ENCODE measurements at places on chromosomes 2 and 18.

DNA sequence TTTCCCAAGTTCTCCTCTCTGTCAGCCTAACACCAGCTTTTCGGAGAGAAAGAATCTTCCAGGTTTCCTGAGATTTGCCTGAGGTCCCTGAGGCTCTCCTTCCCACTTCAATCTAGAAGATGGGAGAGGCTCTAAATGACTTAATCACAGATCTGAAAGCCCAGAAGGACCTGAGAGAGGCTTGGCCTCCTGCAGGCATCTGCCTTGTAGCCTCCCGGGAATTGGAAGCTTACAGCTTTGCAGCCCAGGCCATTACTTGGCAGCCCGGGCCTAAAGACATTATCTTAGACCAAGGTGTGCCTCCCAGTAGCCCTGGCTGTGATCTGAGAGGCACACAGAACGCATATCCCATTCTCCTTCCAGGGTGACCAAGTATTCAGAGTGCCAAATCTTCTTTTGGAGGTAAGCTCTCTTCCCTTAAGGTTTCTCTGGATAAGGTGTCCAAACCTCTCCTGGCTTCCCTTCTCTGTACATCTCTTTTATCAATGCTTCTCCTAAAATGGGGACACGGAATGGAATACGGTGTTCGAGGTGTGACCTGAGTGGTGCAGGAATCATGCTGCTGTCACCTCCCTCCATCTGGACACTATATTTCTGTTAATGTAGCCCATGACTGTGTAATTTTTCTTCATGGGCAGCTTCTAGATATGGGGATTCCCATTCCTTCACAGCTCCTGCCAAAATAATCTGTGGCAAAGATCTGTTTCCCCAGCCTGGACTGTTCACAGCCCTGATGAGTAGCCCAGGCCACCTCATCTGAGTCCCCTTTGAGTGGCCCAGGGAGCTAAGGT lies 16.0 kb downstream of the CTIF start:
- no peak for DNase-seq

GRCh38 chr2:158966312-158966711 lies 2.1 kb upstream of the TANC1 start:
- DNase-seq: no peak

GRCh38 chr18:51363384-51363783 lies 165.9 kb upstream of the MEX3C start:
- no peak for DNase-seq

GRCh38 chr2:19685731-19686130 lies 216.1 kb downstream of the TTC32 start:
- no peak for DNase-seq

DNA sequence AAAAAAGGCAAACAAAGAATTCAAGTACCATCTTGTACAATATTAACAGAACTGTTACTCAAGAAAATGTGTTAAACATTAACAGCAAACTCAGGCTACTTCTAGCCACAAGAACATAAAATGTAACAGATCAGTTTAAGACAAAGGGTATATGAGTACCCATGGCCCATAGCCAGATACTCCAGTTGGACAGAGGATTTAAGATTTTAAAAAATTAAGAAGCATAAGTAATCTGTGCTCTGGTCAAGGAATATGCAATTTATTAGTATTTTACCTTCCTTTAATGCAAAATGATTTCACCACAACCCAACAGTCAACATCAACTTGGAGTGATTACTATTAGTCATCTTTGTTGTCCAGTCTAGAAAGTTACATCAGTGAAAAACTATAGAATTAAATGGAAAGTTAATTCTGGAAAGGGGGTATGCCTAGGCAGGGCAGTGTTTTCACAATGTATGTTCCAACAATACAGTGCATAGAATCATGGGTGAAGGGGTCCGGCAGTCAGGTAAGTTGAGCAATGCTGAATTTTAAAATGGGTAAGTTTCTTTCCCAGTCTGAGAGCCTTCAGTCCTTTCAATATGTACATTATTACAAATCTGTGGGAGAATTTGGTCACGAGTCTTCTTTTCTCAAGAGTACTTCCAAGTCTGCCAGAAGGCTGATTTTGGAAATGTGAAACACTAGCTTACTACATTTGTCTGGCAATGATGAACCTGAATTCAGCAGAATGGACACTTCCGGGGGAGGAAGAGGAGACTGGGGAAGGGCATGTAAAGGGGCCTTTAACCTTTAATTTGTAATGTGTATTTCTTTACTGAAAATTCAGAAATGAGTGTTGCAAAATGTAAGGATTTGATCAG lies 34.5 kb downstream of the SFT2D3 start:
- no peak for DNase-seq

- no peak for DNase-seq
Measured at GRCh38 chr2:166671235-166671634, 177.2 kb upstream of the SCN7A start.

GRCh38 chr2:214560176-214560575 lies 149.3 kb downstream of the VWC2L start:
- no peak for DNase-seq

DNA sequence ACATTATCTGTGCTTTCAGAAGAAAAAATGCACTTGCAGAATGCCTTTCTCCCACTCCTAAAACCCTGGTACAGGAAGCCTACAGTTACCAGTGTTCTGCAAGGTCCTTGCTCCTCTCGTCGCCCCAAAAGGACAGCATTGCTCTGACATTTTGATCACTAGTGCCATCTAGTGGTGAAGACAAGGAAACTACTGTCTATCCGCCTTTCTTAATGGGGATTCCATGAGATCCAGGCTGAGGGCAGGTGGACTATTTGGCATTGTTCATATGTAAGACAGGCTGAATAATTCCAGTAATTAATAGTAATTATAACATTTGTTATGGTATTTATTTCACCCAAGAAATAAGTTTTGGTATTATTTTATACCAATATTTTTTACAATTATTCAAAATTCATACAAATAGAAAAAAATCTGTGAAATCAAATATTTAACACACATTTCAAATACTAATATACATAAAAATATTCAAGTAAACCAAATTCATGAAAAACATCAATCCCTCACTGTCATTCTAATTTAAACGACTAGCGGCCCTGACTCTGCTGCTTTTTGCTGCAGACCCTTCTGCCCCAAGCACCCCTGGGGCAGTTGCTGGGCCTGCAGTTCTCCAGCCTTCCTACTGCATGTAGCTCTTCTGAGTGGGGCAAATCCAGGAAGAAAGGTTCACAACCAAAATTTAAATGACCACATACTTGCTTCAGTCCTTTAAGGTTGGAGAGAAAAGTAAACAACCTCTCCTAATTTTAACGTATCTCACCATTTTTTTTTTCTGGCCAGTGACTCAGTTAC lies 19.0 kb downstream of the TPGS2 start:
- no peak for DNase-seq

- DNase-seq: peak; percentile 7
Measured at GRCh38 chr2:79935771-79936657, 368.5 kb downstream of the LRRTM1 start.

DNA sequence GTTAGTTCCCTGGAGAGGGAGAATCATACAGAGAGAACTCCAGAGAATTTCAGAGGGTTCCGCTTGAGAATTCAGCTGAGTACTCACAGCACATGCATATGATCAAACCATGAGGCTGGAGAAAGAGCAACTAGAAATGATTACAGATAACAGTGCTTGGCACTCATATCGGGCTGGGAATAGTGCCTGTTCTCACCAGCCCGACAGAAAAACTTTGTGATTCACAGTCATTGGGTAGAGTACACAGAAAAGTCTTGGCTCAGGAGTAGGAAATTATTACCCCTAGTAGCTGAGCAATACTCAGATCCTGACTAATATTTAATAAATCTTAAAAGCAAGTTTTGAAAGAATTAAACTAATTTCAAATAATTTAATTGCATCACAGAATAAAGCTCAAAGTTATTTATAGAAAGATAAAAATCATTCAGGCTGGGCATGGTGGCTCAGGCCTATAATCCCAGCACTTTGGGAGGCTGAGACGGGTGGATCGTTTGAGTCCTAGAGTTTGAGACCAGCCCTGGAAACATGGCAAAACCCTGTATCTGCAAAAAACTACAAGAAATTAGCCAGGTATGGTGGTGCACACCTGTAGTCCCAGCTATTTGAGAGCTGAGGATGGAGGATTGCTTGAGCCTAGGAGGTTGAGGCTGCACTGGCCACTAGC lies 6.8 kb downstream of the WDPCP start:
- no peak for DNase-seq

GRCh38 chr2:67790622-67791021 lies 272.2 kb downstream of the C1D start:
- DNase-seq: no peak

DNA sequence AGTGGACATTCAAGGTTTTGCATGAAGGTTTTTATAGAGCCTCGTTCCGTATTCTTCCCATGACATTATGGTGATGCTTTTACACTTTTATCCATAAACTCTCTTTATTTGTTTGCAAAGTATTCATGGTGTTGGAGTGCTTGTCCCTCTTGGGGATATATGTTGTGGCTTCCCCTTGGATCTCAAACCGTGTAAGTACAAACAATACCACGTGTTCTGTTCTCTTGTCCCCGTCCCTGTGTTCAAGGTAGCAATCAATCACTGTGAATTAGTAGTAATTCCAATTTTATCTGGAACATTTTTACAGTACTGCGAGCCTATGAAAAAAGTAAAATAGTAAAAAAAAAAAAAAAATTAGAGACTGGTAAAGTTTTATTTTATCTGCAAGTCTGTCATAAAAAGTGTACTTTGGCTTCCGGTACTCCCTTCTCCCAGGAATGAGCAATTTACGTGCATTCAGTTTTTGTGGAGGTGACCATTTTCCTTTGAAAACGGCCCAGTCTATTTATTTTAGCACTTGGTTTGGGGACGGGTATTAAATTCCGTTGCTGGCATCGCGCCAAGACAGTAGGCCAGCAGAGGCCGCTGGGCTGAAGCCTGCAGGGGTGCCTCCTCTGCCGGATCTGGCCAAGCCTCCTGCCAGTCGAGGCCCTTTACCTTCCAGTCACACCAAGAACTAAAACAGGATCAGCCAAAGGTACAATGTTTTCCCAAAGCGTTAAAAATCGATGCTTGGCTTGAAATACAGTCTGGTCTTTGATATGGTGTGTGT lies 175.7 kb downstream of the SOCS6 start:
- peak; percentile 54 for DNase-seq

- DNase-seq: no peak
Measured at GRCh38 chr2:228329282-228329681, 147.8 kb upstream of the SPHKAP start.

- no peak for DNase-seq
Measured at GRCh38 chr2:172081221-172082022, 3.9 kb upstream of the DLX1 start.

DNA sequence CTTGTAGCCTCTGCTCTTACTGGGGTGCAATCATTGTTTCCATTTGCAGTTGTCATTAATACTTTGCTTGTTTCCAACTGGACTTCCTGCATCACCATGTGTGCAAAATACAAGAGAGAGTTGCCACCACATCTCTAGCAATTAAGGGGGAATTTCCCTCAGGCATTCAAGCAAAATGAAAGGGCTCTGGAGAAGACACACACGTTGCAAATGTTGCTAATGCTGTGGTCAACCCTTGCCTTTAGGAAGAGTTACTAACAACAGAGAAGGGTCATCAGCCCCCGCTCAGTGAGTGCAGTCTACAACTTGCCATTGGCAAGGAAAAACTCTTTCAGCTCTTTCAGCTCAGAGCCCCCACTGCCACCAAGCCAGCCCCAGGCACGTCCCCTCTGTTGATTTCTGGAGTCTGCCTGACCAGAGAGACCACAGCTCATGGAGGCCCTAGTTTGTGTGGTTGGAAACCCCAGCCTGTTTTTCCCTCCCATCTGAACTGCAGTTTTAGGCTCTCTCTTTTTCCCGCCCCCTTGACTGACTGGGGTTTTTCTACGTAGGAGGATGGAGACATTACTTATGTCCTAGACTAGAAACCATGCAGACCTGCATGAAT lies 25.9 kb upstream of the GPR45 start:
- no peak for DNase-seq

DNA sequence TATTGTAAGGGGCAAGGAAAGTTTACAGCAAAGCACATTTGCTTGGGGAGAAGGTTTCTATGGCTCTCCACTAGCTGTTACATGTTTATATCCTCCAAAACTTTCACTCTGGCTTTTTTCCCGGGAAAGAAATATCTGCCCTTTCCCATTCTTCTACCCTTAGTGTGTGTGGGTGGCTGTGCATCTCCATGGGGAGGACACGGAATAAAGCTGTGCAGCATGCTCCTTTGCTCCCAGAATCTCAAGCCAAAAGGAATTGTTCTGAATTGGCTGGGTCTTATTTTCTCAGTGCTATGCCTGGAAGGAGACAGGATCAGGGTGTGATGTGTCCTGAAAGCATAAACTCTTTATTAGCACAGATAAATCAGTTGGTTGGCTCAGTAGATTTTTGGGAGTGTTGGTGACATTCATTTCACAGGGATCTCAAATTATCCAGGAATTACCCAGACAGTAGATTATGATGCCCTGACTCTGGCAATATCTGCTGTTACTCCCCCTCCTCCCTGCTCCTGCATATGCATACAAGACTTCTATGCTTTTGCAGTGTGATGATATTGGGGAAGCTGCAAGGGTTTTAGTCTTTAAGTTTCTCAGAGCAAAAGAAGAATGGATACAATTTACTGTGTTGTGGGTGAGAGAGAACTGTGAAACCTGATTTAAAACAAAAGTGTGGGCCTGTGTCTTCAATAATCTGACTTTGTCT lies 63.1 kb downstream of the PARD3B start:
- DNase-seq: no peak

DNA sequence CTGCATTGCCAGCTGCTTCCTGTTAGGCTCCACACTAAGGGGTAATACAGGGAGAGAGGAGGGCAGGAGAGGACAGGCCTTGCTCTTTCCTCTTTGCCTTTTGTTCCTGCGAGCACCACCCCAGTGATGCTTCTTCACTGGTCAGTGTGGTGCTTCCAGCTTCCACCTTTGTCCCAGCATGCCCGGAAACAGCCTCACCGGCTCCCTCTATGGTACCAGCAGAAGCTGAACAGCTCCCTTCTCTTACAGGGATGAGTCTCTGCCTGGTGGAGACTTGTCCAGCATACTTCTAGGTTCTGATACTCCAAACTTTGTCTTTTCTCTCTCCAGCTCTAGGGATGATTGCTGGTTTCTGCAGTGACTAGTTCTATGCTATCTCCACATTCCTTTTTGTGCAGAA lies 413.3 kb downstream of the TSN start:
- DNase-seq: no peak

- DNase-seq: no peak
Measured at GRCh38 chr2:58911877-58912276, 670.8 kb upstream of the FANCL start.

DNA sequence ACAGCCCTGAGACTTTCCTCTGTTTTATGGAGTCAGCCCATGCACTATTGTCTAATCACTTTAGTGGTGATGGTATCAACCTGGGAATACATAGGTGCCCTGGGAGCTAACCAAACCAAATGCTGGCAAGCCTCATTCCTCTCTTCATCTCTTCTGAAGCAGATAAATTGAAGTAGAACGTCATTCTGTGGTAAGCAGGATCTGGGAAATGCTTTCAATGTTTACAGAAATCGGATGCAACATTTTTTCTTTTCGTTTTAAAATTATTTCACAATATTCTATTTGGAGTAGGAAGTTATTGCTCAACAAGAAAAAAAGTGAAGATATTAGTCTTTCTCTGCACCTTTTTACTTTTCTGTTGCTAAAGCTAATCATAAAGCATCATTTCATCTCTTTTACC lies 114.2 kb downstream of the RBMS1 start:
- DNase-seq: no peak

GRCh38 chr18:58310517-58310916 lies 266.5 kb downstream of the NEDD4L start:
- no peak for DNase-seq

All from H54 (cell line).